Right ventricle myocardium superior (tissue), 1 donor: ENCODE measurements at places on chromosomes 13 and 19. TPM values are rescaled to one million over a fixed set of nuclear protein-coding genes. Genes with fewer than 3 reads are reported as not detected.
A peak's percentile ranks its signal among the peaks of the same experiment; 100 is the strongest.

DNA sequence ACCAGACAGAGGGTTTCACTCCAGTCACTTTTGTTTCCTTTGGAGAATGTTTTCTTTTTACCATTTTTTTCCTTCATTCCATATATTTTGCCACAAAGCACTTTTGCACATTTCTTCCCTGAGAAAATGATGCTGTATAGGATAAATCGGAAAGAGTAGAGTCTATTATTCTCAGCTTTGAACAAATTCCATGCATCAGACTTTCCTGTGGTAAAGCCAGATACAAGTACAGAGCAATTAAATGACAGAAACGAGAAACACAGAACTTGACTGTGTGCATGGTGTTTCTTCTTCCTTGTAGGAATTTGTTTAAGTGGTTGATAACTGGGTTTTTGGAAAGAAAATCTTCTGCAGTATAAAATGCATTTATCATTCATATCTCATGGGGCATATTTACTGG, 107.4 kb upstream of the CSNK1A1L start:
- DNase-seq, result no peak

- no peak for DNase-seq
Measured at GRCh38 chr13:45068036-45069001, 52.0 kb upstream of the GTF2F2 start.

DNA sequence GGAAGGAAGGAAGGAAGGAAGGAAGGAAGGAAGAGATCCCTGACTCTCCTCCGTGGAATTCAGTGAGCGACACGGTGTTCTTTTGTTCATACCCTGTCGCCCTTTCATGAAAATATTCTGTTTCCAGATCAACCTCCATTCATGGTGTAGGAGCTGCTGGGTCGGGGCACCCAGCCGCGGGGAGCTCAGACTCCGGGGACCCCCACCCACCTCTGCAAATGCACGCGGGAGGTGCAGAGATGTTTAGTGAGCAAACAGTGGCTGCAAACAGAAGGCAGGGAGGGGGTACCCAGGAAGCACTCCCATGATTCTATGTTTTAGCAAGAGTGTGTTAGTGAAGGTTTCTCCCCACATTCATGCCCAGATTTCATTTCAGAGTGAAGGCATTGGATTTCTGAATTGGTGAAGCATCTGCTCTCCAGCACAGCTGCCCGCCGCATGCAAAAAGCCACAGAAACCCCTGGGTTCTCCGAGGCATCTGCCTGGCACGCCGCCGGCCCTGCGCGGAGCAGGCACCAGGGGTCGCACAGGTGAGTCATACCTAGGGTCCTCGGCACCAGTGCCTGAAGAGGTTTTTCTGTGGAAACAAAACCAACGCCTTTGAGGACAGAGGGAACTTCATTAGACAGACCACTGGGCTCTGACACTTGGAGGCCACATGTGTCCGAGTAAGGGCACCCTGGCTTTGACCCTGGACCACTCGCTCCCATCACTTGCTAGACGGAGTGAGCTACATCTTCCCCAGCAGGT, 80.6 kb downstream of the ZNF557 start:
- DNase-seq, result no peak

DNA sequence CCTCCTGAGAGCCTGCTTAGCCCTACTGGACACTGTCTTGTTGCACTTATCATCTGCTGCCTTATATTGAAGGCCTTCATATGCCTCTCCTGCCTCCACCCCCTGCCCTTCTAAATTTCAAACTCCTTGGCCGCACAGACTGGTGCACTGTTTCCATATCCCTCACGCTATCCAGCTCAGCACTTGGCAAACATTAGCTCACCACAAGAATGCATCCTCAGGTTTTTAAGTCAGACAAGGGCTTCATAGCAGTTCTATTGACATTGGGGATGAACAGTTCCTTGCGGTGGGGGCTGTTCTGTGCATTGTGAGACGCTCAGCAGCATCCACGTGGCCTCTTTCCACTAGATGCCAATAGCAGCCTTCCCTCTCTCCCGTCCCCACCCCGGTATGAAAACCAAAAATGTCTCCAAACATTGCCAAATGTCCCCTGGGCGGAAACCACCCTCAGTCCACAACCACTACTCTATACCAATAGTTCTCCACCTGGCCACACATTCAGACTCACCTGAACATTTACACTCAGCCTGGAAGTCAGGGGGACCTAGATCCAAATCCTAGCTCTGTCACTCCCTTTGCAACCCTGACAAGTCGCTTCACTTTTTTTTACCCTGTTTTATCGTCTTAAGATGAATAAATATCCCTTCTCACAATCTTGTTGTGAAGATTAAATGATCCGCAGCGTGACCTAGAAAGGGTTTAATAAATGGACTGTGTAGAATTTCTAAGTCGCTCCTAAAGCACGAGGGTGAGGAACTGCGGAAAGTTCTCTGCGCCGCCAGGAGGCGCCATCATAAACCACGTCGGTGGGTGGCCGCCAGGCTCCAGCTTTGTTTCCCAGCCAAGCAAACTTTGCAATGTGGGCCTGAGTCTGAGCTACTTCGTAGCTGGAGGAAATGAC, 3.6 kb upstream of the CEACAM3 start:
- DNase-seq, result peak; percentile 70

VSTM1 gene
- not detected for total RNA-seq

LYL1 gene
- 7.2 TPM for total RNA-seq

AP1M2 gene
- not detected for total RNA-seq

DNAAF3 gene
- 0.59 TPM for total RNA-seq
